ENCODE measurements at places on chromosomes 13 and 19.

DNA sequence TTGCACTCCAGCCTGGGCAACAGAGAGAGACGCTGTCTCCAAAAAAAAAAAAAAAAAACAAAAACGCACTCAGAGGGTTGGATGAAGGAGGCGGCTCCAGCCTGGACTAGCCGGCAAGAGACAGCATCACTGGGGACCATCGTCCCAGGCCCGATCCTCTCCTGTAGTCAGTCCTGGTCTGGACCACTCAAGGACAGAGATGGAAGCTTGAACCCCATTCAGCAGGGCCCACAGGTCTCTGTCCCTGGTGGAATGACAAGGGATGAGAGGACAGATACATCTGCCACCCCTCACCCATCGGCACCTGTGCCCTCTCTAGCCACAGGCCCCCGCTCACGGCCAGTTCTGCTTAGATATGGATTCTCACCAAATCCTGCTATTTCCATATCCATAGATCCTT, 14.0 kb downstream of the ADGRE5 start:
- no peak for DNase-seq

DNA sequence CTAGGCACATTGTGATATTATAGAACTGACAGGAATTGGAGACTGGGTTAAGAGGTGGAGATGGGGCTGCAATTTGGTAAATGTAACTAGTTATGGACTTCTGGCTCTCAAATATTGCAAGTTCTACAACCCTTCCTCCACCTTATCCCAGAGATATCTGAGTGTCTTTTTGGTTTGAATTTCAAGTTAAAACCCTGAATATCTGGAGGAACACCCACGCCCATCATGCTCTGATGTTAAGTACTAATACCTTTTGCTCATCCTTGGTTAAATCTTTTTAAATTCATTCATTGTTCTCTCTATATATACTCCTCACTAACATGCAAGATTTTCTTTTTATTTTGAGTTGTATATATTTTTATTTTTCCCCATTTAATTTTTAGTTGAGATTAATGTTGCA, 28.9 kb downstream of the ITGBL1 start:
- DNase-seq, result no peak

DNA sequence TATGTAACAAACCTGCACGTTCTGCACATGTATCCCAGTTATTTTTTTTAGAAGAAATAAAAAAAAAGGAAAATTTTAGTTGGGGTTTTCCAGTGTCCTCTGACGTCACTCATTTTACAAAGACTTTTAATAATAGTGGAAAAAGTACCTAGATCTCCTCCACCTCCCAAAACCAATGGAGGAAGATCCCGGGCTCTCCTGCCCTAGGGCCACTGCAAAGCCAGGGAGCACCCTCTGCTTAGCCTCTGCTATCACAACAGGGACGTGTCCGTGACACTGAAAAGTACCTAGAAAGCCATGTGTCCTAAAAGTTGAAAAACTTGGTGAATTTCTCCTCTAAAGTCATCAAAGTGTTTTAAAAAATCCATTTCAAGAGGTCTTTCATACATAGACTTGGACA, 46.7 kb upstream of the IRS2 start:
- no peak for DNase-seq

DNA sequence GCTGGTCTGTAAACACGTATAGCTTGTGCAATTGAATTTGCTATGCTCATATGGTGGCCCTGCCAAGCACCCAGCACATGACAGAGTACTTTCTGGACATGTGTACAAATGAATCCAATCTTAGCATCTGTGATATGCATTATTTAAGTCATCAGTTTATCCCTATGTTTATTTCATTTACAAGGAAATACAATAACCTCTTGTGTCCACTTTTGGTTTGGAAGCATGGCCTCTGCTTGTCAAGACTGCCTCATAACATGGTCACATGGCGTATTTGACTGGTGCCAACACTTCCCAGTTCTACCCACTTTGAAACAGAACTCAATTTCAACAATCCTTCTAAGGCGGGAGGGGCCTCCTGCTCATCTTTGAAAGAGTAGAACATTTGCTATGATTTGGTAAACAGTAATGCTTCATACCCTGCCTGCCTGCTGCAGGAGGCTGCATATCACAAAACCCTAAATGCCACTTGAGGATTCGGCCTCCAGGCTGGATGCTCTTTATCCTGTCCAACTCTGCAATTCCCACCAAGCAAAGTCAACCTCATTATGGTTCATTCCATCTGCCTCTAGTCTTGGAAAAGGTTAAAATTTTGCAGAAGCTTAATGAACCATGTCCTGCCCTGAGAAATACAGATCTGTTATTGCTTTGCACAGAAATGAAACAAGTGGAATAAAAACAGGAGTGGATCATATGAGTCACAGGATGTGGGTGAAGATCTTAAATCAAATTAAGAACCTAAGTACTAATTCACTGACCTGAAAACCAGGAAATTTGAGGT, 151.3 kb downstream of the CYSLTR2 start:
- DNase-seq, result no peak

DNA sequence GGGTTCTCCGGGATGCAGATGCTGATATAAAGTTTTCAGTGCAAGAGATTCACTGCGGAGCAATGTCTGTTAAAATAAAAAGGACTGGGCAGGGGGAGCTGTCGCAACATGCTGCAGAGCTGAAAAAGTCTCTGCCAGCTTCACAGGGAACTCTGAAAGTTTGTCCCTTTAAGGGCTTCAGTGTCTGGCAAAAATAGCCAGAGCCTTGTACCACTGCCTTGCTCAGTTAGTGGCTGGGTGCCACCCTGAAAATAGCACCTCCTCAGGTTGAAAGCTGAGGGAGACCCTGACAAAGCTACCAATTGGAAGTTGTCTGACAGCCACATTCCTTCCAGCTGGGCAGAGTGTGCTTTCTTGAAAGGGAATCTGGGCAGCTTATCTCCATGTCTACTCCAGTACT, 3.0 kb upstream of the NDFIP2 start:
- DNase-seq, result no peak

GRCh38 chr13:28329395-28330158, 165.4 kb downstream of the FLT1 start:
- DNase-seq, result no peak
